Mammary microvascular endothelial cell (primary cell): ENCODE measurements at places on chromosomes 11 and 22. TPM values are rescaled to one million over a fixed set of nuclear protein-coding genes. Genes with fewer than 3 reads are reported as not detected.

CD3G gene
- total RNA-seq: not detected in 2 replicates

FOLR2 gene
- not detected in 2 replicates for total RNA-seq

HPS5 gene
- total RNA-seq: 9.7 and 17.3 TPM in 2 replicates

SLC16A8 gene
- total RNA-seq: not detected in 2 replicates

DNAJB7 gene
- not detected in 2 replicates for total RNA-seq

ESAM gene
- total RNA-seq: 311 and 317 TPM in 2 replicates

HORMAD2 gene
- total RNA-seq: not detected in 2 replicates

SMIM35 gene
- total RNA-seq: not detected in 2 replicates

FGF4 gene
- not detected in 2 replicates for total RNA-seq

NCR3LG1 gene
- 5.0 and 7.2 TPM in 2 replicates for total RNA-seq

RAB39A gene
- total RNA-seq: 0.60 TPM in 1 of 2 replicates, not detected in the other

HRAS gene
- 102 and 109 TPM in 2 replicates for total RNA-seq

GCAT gene
- 21.4 and 25.4 TPM in 2 replicates for total RNA-seq

ENTHD1 gene
- total RNA-seq: not detected in 2 replicates

VWCE gene
- total RNA-seq: 8.7 and 15.9 TPM in 2 replicates

RAB3IL1 gene
- 5.1 and 7.5 TPM in 2 replicates for total RNA-seq

GPHA2 gene
- not detected in 2 replicates for total RNA-seq

SLC22A6 gene
- total RNA-seq: not detected in 2 replicates

KCTD14 gene
- total RNA-seq: 1.4 and 1.6 TPM in 2 replicates
